ENCODE measurements at places on chromosomes 7 and 10.

GRCh38 chr7:17444673-17445072 lies 146.2 kb downstream of the AHR start:
- no peak for DNase-seq

- DNase-seq, result no peak
These were observed 468.6 kb upstream of the COBL start for GRCh38 chr7:51785171-51785570.

DNA sequence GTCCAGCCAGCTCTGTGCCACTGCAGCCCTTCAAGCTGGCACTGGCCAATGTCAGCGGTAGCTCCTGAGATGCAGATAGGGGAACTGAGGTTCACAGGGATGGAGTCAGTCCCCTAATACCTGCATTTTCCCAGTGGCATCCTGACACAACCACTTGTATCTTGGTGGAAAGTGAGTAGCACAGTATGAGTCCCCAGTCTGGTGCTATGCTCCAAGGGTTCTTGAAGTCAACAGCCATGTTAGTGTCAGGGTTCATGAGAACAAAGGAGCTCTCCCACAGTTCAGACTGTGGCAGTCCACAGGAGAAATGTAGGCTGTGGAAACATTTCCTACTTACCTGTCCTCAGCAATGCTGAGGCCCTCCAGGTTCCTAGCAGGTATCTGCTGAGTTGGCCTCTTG lies 115.5 kb downstream of the ZNF736 start:
- DNase-seq, result no peak

- DNase-seq, result no peak
These were observed 22.4 kb downstream of the GALNTL5 start for GRCh38 chr7:151978616-151979015.

DNA sequence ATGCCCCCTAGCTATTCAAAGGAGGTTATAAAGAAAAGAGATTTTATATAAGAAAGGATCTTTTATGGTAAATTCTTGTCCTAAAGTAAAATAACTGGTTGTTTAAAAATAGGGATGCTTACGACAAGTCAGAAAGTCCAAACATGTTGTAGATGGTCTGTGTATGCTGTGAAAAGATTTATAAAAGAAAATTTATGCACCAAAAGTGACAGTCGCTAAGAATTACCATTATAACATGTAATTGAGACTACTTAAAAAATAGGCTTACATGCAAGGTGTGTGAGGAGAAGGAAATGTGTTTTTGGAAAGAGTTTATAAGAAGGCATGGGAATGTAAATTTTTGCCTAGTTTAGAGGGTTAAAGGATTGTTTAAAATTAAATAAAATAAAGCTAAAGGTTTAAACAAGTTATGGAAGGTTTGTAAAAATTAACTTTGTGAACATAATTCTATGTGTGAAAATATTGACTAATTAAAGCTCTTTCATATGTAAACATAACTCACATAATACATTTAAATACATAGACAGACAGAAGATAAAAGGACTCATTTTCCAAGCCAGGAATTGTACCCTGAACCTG lies 118.5 kb downstream of the LYZL1 start:
- DNase-seq, result no peak

- DNase-seq, result no peak
These were observed 99.0 kb upstream of the ITGB1 start for GRCh38 chr10:33056828-33057596.

DNA sequence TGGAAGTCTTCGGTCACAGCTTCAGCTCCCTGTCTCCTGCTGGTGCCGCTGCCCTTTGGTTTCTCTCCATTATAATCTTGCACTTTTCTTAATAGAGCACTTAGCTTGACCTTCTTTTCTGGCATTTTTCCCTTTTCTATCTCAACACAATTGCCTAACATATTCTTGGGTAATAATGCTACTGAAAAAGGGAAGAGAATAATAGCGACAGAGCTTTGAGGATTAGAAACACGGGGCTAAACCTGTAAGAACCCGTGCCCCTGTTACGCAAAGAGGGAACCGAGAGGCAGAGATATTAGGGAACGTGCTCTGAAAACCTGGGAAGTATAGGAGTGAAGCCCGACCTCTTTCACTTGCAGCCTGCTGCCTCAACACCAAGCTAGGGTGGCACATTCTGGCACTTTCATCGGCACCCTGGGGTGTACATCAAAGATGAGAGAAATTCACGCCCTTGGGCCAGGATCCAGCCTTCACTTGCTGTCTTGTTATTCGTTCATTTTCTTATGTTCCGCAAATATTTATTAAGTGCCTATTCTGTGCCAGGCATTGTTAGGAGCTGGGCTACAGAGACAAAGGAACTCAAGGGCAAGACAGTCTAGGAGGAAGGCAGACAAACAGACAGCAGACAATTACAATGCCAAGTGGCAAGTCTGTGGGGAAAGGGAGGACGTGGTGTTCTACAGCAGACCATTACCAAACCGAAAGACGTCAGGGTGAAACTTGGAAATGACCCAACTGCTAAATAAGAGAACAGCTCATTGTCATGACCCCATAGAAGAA lies 33.0 kb upstream of the GALNTL5 start:
- no peak for DNase-seq

DNA sequence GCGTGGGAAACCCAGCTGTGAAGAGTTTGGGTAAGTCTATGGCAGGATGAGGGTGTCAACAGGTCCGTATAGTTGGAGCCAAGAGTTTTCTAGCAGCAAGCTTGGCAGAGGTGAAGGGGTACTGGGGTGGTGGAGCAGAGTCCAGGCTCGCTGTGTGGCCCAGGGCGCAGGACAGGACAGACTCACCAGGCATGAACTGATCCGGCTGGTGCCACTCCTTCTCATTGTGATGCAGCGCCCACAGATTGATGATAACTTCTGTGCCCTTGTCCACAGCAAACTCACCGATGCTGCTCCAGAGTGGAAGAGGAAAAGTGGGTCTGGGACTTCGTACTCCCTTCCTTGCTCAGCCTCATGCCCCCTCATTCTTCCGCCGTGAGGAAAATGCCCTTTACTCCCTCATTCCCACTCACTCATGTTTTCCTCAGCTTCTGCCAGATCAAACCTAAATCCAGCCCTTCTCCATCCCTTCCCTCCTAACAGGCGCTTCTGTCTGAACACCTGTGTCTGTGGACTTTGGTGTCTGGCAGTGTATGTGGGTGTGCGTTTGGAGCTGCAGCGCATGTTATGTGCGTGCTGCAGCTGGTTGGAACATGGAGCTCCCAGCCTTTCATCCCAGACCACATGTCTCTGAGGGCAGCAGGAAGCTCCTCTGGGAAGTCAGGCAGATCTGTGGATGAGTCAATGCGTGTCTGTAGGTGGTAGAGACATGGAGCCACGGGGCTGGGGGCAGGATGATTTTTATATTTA lies 5.7 kb downstream of the CYP17A1 start:
- no peak for DNase-seq

- DNase-seq, result no peak
These were observed 76.9 kb upstream of the LANCL2 start for GRCh38 chr7:55288070-55288824.

DNA sequence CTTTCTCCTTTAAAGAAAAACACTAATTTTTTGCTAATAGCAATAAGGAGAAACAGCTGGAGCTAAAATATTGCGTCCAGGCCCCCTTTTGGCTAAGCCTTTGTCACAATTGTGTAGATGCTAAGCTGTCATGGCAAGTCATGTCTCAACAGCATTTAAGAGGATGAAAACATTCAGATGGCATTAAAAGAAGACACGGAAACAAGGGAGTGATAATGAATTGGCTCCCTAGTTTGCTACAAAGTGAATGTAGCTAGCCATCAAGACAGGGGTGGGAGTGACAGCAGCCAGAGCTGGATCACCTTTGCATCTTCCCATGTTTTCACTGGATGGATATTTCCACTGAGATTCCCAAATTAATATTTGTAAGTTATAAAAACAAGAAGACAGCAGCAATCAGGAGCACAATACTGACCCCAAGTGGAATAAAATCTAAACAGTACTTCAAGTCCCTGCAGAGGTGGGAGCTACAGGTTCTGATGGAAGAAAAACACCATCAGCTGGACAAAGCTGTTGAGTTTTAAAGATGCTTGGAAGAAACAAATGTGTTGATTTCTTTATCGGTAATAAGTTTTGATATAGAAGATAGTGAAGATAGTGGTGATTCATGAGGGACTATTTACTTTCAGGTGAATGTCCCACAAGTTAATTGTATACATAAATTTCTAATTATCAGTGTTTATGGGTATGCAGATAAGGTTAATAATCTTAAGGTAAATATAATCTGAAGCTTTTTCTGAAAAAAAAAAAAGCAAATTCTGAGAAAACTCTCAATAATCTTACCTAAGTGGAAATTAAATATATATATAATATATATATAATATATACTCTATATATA lies 129.4 kb downstream of the SLC16A9 start:
- no peak for DNase-seq

DNA sequence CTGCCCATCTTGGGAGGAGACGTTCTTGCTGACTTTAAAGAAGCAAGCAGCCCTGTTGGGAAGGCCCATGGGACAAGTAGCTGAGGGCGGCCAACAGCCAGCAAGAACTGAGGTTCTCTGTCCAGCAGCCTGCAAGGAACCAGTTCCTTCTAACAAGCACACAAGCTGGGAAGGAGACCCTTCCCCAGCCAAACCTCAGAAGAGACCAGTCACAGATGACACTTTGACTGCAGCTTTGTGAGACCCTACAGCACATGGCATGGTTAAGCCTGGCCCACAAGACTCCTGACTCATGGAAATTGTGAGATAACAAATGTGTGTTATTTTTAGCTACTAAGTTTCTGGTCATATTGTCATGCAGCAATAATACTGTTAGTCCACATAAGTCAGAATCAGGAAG lies 99.9 kb downstream of the PRLHR start:
- no peak for DNase-seq

DNA sequence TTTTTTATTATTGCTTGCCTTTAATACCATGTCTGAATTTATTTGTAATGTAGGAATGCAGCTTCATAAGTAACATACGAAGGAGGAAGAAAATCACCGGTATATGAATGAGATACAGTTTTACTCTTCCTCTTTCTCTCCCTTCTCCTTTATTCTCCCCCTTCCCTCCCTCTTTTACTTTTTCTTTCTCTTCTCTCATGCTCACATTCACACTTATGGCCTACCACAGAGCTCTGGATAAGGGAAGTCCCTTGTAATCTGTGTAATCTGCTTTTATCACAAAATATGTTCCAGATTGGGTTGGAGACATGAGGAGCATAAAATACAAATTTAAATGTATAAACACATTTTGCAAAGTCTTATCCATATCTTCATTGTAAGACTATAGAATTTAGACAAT lies 59.4 kb downstream of the MDFIC start:
- no peak for DNase-seq

DNA sequence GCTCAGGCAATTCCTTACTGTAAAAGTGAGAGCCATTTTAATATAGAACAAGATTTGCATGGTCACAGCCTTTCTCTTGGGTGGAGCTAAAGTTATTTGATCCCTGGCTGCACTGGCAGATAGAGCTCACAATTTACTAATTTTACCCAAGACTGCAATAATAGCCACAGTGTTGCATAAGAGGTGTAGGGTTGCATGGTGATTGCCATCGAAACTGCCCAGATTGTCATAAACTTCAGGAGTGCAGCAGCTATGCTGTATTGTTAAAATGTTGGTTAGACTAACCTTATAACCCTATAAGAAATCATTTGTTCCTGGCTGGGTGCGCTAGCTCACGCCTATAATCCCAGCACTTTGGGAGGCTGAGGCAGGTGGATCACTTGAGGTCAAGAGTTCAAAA lies 50.0 kb downstream of the VCL start:
- no peak for DNase-seq

GRCh38 chr10:2401459-2401858 lies 664.1 kb upstream of the ADARB2 start:
- no peak for DNase-seq

- no peak for DNase-seq
These were observed 13.2 kb downstream of the TES start for GRCh38 chr7:116223588-116223987.

- DNase-seq, result no peak
These were observed 29.4 kb upstream of the LYZL1 start for GRCh38 chr10:29259498-29259897.

GRCh38 chr10:11194859-11195586 lies 177.4 kb downstream of the CELF2 start:
- DNase-seq, result no peak

- DNase-seq, result no peak
These were observed 363.6 kb downstream of the ANKRD30A start for GRCh38 chr10:37488792-37489657.

DNA sequence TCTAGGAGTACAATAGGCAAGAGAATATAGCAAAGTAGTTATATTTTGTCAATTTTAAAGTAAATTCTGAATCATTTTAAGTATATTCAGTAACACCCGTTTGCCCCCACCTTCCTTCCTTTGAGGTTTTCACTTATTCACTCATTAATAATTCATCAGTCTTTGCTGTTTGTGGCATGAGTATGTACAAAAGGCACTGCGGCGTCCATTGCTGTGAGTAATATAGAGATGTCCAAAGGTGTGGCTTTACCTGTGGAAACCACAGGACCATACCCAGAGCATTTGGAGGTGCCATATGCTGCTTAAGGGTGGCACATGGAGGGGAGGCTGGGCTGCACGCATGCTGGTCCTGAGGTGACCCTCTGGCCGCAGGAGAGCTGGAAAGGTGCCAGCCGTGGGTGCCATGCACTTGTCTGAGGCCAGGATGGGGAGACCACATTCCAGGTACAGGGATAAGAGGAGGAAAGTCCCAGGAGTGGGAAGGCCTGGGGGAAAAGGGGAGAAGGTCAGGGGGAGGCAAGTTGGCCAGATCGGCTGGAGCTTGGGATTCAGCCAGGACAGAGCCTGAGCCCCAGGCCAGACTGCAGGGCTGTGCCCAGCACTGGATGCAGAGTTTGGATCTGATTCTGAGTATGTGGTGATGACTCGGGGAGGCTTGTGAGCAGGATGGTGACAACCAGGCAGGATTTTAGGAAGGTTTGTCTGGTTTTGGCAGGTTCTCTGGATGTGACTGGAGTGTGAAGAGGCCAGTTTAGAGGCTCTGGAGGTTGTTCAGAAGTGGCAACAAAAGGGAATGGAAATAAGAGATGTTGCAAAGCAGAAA lies 223.4 kb downstream of the MGMT start:
- DNase-seq, result no peak

- no peak for DNase-seq
These were observed 137.4 kb downstream of the ZNF438 start for GRCh38 chr10:30894221-30894620.

- no peak for DNase-seq
These were observed 152.7 kb upstream of the NRP1 start for GRCh38 chr10:33487014-33487776.

GRCh38 chr10:18659819-18660535 lies 746 bp downstream of the ARL5B start:
- no peak for DNase-seq

GRCh38 chr7:73978661-73979563 lies 49.1 kb upstream of the ELN start:
- peak; percentile 90 for DNase-seq

- no peak for DNase-seq
These were observed 16.9 kb upstream of the PALD1 start for GRCh38 chr10:70461397-70462348.

All from NCI-H2107 (cell line).